ENCODE measurements at places on chromosomes 13 and 19.

DNA sequence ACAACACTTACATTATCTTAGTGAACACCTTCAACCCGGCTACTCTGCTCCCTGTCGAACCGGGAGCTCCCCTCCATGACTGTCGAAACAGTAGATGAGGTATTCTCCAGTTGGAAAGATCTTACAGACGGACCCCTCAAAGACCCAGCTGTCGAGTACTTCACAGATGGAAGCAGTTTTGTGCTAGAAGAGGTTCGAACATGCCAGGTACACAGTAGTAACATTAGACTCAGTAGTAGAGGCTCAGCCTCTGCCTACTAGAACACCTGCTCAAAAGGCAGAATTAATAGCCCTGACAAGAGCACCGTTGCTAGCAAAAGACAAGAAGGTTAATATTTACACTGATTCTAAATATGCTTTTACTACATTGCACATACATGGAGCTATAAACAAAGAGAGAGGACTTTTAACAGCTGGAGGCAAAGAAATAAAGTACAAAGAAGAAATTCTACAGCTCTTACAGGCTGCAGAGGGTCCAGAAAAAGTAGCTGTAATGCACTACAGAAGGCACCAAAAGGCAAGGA is 13.6 kb upstream of the SLC15A1 start:
- peaks cover 7% of the 10 kb centered on the region for H3K27me3 ChIP-seq
- no peak overlapping the region for H3K27ac ChIP-seq
- no peaks in the 10 kb centered on the region for H3K36me3 ChIP-seq
- DNase-seq = no peak
- no peaks in the 10 kb centered on the region for H3K4me1 ChIP-seq
- no peak overlapping the region for H3K4me3 ChIP-seq

DNA sequence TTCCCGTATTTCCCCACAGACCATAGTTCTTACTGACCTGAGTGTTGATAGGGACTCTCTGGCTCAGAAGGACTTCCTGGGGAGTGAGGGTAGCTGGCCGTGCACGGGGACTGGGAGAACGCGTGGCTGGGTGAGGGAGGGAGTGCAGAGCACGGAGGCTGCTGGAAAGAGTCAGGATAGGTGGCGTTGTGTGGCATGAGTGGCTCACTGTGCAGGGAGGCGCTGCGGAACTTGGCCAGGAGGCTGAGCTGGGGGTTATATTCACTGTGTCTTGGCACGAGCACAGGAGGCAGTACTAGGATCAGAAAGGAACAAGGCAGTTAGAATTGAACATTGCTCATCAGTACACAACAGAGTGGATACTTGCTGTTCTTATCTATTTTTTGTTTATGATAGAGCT is 47.4 kb downstream of the SMAD9 start:
- peaks cover 47% of the 10 kb centered on the region for H3K36me3 ChIP-seq
- H3K27ac ChIP-seq = no peak overlapping the region
- DNase-seq = no peak
- H3K27me3 ChIP-seq = no peaks in the 10 kb centered on the region

DNA sequence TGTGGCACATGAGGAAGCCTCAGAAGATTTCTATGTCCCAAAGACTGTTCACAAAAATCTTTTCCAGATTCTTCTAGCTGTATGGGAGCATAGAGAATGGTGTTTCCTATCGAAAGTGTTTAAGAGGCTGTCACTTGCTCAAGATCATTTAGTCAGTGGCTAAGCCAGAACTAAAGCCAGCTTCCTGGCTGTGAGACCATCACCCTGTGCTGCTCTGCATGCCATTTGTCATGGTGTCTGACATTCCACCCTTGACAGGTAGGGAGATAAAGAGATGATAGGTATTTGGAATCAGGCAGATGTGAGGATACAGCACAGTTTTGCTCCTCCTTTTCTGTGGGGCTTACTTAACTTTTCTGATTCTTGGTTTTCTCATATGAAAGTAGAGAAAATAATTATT is 177.3 kb downstream of the DNAJC15 start:
- no peak overlapping the region for H3K4me3 ChIP-seq
- H3K27ac ChIP-seq = no peak overlapping the region

- no peak for DNase-seq
- H3K4me3 ChIP-seq = no peak overlapping the region
- no peak overlapping the region for H3K27ac ChIP-seq
- H3K4me1 ChIP-seq = no peaks in the 10 kb centered on the region
- no peaks in the 10 kb centered on the region for H3K27me3 ChIP-seq
- no peaks in the 10 kb centered on the region for H3K36me3 ChIP-seq
These were observed 270.8 kb downstream of the SPRY2 start for GRCh38 chr13:80070024-80070703.

GRCh38 chr13:49502954-49503353 is 7.2 kb downstream of the PHF11 start:
- H3K36me3 ChIP-seq = no peaks in the 10 kb centered on the region
- no peaks in the 10 kb centered on the region for H3K4me1 ChIP-seq
- H3K27me3 ChIP-seq = no peaks in the 10 kb centered on the region
- H3K4me3 ChIP-seq = no peak overlapping the region
- DNase-seq = no peak
- H3K27ac ChIP-seq = no peak overlapping the region

DNA sequence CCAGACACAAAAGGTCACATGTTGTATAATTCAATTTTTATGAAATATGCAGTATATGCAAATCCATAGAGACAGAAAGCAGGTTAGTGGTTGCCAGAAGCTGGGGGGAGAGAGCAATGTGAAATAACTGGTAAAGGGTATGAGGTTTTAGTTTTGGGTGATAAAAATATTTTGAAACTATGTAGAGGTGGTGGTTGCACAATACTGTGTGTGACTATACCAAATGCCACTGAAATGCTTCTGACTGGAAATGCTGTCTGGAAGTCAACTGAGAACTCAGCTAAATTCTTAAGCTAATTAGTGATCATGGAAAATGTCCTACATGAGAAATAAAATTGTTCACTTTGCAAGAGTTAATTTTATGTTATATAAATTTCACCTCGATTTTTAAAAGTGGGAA is 65.3 kb upstream of the RXFP2 start:
- no peak for DNase-seq
- H3K36me3 ChIP-seq = no peaks in the 10 kb centered on the region
- H3K4me1 ChIP-seq = peaks cover 23% of the 10 kb centered on the region
- H3K27me3 ChIP-seq = no peaks in the 10 kb centered on the region
- no peak overlapping the region for H3K4me3 ChIP-seq
- no peak overlapping the region for H3K27ac ChIP-seq

DNA sequence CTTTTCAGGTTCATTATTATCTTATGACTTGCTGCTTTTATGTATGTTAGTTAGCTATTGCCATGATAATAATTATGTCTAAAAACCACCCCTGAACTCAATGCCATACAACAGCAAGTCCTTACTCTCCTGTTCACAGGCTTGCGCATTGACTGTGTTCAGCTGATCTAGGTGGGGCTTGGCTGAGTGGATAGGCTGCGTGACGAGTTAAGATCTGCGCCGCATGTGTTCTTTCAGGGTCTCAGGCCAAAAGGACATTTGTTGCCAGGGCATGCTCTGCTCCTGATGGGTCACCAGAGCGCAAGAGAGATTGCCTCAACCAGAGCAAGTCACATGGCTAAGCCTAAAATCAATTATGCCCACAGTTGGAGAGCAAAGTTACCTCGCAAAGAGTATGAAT is 859 bp downstream of the ZNF568 start:
- H3K4me3 ChIP-seq = peak overlapping the region; percentile 85
- peak; percentile 58 for DNase-seq
- peaks cover 64% of the 10 kb centered on the region for H3K36me3 ChIP-seq
- H3K4me1 ChIP-seq = no peaks in the 10 kb centered on the region

DNA sequence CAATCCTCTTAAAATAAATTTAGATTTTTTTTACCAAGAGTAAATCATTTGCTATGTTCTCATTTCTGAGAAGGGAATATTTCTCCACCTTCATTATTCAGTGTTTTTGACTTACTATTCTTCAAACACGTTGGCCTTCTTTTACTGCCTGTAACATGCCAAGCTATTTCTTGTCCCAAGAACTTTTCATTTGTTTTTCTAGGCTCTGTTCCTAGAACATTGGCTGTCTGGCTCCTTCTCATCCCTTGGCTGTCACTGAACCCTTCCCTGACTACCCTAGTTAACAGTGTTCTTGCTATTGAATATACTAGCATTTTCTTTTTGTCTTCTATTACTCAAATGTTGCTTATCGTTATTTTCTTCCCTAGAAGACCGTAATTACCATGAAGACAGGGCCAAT is 248.1 kb downstream of the ITGBL1 start:
- no peaks in the 10 kb centered on the region for H3K4me1 ChIP-seq
- H3K27me3 ChIP-seq = no peaks in the 10 kb centered on the region
- peaks cover 6% of the 10 kb centered on the region for H3K36me3 ChIP-seq

- no peak for DNase-seq
- H3K27ac ChIP-seq = no peak overlapping the region
- peaks cover 12% of the 10 kb centered on the region for H3K27me3 ChIP-seq
- H3K36me3 ChIP-seq = no peaks in the 10 kb centered on the region
- H3K4me3 ChIP-seq = no peak overlapping the region
- H3K4me1 ChIP-seq = peaks cover 8% of the 10 kb centered on the region
These were observed 20.3 kb downstream of the FBN3 start for GRCh38 chr19:8129061-8129618.

DNA sequence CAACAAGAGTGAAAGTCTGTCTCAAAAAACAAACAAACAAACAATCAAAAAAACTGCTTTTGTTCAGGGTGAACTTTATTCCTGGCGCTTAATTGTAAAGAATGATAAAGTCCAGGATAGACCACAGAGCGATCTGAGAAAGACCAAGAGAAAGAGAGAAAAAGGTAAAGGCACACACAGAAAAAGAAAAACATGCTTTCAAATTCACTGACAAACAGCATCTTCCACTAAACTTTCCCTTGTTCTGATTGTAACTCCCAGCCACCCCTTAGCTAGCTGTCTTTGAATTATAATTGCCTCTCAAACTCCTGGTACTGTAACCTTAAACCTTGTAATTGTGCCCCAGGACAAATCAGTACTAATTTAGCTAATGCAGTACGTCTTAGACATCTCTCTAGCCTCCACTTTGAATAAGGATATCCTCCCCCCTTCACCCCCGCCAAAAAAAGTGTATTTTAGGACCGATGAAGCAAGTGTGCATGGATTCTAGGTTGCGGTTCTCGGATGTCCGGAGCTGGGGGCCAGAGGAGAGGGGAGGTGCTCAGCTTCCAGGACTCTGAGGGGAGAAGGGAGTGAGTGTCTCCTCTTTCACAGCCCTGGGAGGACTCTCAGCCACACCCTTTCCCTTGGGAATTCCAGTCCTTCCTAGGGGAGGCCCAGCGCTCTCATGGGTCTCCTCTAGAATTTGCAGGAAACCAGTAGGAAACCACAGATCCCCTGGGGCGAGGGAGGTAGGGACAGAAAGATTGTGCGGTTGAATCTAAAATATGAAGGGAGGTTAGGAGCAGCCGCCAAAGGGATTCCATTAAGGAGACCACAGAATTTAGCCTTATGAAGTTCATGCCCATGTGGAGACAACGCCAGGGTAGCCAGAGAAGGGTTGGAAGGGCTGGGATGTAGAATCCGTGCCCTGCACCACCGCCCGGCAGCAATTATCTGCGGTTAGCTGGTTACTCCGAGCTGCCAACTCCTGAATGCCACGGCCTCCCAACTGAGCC is 19.7 kb downstream of the ZNF536 start:
- no peak overlapping the region for H3K4me3 ChIP-seq
- H3K27ac ChIP-seq = no peak overlapping the region
- no peaks in the 10 kb centered on the region for H3K27me3 ChIP-seq
- H3K4me1 ChIP-seq = no peaks in the 10 kb centered on the region
- no peaks in the 10 kb centered on the region for H3K36me3 ChIP-seq
- no peak for DNase-seq

DNA sequence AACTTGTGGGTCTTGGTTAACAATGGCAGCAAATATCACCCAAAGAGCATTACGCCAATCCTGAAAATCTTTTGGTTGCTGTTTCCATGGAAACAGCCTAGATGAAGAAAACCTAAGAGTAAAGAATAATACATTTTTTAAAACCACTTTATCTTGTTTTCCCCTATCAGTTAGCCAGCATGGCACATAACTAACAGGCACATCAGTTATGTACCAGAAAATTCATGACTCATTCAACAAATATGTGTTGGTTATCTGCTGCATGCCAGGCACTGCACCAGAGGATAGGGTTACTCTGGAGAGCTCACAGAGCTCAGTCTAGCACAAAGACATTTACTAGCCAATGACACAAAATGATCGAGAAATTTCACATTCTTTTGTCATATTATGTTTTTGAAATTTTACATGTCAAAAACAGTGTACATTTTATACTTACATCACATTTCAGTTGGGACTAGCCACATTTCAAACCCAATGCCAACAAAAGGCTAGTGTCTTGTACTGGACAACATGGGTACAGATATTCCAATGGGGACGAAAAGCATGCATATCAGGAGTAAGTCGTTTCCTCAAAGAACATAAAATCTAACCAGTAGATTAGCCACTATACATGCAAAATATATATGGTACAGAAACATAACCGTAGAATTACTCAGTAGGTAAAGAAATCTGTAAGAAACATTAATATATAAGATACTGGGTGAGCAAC is 20.3 kb downstream of the LNX2 start:
- peaks cover 10% of the 10 kb centered on the region for H3K4me1 ChIP-seq
- H3K27ac ChIP-seq = peak overlapping the region; percentile 47
- no peaks in the 10 kb centered on the region for H3K36me3 ChIP-seq
- no peak overlapping the region for H3K4me3 ChIP-seq
- no peaks in the 10 kb centered on the region for H3K27me3 ChIP-seq
- DNase-seq = peak; percentile 17

- no peak overlapping the region for H3K27ac ChIP-seq
- DNase-seq = no peak
- peaks cover 32% of the 10 kb centered on the region for H3K4me1 ChIP-seq
- peak overlapping the region; percentile 70 for H3K4me3 ChIP-seq
- H3K27me3 ChIP-seq = no peaks in the 10 kb centered on the region
These were observed 535 bp downstream of the CDKN2D start for GRCh38 chr19:10568062-10568825.

- no peak overlapping the region for H3K27ac ChIP-seq
- H3K4me1 ChIP-seq = peaks cover 16% of the 10 kb centered on the region
- H3K36me3 ChIP-seq = no peaks in the 10 kb centered on the region
- H3K4me3 ChIP-seq = no peak overlapping the region
These were observed 12.5 kb downstream of the ARRDC2 start for GRCh38 chr19:18020212-18021085.

GRCh38 chr13:31904941-31905824 is 126.4 kb upstream of the FRY start:
- H3K36me3 ChIP-seq = no peaks in the 10 kb centered on the region
- no peaks in the 10 kb centered on the region for H3K4me1 ChIP-seq
- H3K27me3 ChIP-seq = no peaks in the 10 kb centered on the region
- H3K27ac ChIP-seq = no peak overlapping the region
